Cardiac fibroblast (primary cell): ENCODE measurements at places on chromosomes 1 and 21.

DNA sequence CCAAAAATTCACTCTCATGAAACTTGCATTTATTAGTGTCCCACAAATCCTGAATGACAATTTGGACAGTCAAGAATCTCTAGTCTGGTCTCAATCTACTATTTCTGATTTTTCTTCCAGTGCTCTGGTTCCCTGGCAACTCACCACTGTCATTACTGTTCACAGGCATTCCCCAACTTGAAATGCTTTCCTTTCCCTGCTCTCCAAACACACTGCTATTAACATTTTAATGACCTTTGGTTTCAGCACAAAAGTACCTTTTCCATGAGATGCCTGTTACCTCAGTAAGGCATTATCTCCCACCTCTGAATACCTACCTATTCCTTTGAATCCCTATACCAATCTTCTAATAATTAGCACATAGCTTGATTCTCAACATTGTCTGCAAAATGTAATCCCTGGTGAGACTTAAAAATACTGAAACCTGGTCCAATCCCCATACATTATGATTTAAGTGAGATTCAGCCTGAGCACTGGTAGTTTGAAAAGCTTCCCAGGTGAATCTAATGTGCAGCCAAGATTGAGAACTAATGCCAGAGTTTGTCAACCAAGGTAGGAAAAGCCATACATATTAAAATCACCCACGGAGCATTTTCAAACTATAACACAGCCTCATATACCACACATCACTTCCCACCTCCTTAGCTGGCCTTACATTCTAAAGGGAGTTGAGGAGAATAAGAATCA lies 11.7 kb upstream of the ANGPTL3 start:
- no peak for DNase-seq

- no peak for DNase-seq
Observed at GRCh38 chr21:27145134-27145798, 178.4 kb upstream of the ADAMTS5 start.

GRCh38 chr1:82318921-82319320 lies 518.2 kb downstream of the ADGRL2 start:
- DNase-seq: peak; percentile 39

GRCh38 chr1:219965285-219966070 lies 37.1 kb upstream of the SLC30A10 start:
- no peak for DNase-seq

GRCh38 chr1:41813226-41813625 lies 105.5 kb downstream of the HIVEP3 start:
- DNase-seq: no peak

GRCh38 chr1:172375211-172375631 lies 45.3 kb upstream of the C1orf105 start:
- DNase-seq: no peak

DNA sequence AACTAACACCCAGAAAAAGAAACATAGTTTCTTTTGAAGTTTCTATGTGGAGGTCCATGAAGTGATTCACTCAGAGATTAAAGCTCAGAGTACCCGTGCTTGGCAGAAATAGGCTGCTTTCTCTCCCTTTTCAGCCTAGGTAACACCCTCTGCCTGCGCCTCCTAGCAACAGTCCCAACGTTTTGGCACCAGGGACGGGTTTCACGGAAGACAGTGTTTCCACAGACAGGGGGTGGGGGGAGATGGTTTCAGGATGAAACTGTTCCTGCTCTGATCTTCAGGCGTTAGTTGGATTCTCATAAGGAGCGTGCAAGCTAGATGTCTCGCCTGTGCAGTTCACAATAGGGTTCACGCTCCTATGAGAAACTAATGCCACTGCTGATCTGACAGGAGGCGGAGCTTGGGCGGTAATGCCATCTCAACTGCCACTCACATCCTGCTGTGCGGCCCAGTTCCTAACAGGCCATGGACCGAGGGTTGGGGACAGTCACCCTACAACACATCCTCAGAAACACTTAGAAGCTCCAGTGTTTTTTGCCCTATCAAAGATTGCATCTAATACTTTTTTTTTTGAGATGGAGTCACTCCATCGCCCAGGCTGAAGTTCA lies 53.2 kb downstream of the CHML start:
- no peak for DNase-seq

- DNase-seq: peak; percentile 14
Observed at GRCh38 chr1:42674682-42675081, 7.5 kb upstream of the YBX1 start.

DNA sequence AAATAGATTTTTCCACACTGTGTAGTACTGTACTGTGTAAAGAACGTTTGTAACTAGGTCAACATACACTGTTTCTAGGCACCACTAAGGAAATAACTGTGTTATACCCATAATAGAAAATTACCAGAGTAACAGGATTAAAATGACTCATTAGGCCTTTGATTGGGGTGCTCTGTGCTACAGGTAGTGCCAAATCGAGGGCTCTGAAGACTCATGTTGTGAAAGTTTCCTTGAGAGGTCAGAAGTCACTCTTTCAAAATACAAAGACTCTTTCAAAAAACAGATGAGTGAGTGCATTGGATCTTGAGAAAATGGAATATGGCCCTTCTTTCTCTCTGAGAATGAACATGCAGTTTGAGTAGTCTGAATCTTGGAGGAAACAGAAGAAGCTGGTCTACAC lies 143.0 kb downstream of the MRPL39 start:
- DNase-seq: no peak

GRCh38 chr1:162716123-162716522 lies 74.4 kb upstream of the HSD17B7 start:
- DNase-seq: peak; percentile 32

DNA sequence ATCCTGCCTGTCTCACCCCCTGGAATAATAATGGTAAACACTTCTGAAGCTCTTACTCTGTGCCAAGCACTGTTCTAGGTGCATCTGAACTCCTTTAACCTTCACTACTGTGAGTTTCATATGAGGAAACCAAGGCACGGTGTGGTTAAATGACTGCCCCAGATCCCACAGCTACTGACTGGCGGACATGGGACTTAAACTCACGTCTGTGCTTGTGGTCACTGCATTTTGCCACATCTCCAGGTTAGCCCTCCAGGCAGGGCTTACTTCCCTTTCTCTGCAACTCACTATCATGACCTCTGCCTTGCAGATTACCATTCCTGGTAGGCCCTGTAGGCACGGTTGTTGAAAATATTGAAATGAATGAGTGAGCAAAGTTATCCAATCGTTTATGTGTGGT lies 83.4 kb downstream of the ADSS2 start:
- DNase-seq: no peak

DNA sequence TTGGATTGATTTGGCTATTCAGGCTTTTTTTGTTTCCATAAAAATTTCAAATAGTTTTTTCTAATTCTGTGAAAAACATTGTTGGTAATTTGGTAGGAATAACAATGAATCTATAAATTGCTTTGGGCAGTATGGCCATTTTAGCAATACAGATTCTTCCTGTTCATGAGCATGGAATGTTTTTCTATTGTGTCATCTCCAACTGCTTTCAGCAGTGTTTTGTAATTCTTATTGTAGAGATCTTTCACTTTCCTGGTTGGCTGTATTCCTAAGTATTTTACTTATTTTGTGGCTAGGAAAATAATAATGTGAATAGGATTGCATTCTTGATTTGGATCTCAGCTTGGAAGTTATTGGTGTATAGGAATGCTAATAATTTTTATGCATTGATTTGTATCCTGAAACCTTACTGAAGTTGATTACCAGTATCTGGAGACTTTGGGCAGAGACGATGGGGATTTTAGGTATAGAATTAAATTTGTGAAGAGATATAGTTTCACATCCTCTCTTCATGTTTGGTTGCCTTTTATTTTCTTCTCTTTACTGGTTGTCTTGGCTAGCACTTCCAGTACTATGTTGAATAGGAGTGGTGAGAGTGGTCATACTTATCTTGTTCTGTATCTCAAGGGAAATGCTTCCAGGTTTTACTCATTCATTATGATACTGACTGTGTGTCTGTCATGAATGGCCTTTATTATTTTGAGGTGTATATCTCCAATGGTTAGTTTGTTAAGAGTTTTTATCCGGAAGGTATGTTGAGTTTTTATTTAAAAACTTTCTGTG lies 57.3 kb downstream of the DRAM2 start:
- DNase-seq: peak; percentile 11

- no peak for DNase-seq
Observed at GRCh38 chr1:88191917-88192316, 492.2 kb upstream of the PKN2 start.

DNA sequence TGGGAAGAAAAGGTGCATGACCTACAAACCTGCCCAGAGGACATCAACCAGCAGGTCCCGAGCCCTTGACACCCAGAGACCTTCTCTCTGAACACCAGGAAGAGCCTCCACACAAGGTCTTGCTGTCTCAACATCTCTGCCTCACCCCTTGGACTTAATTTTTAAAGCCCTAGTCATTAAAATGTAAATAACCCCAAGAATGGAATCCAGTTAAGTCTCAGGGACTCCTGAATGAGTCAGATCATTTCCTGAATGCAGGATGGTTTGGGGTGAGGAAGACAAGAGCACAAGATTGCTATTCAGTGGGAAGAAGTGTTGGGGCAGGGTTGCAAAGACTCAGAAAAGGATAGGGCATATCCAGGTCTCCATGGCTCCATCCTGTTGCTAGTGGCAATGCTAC lies 17.8 kb upstream of the GRIK3 start:
- DNase-seq: no peak

GRCh38 chr1:74423471-74423870 lies 88.9 kb downstream of the LRRC53 start:
- DNase-seq: no peak

DNA sequence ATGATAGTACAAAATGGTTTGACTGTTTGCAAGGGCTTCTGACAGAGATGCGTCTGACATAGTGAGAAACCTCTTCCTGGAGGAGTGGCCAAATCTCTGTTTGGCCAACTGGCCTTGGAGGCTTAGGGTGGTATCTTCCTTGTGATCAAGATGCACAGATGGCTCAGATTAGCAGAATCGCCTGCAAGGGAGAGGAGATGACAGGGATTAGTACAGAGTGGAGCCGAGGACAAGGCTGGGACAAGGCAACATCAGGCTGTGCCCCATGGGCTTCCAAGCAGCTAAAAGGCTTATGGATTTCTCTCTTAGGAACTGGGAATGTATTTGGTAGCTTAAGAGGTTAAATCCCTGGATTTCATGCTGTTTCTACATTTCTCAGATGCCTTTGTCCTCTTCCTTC lies 379.1 kb downstream of the SIPA1L2 start:
- no peak for DNase-seq

GRCh38 chr1:3072391-3073185 lies 3.6 kb downstream of the PRDM16 start:
- DNase-seq: no peak

DNA sequence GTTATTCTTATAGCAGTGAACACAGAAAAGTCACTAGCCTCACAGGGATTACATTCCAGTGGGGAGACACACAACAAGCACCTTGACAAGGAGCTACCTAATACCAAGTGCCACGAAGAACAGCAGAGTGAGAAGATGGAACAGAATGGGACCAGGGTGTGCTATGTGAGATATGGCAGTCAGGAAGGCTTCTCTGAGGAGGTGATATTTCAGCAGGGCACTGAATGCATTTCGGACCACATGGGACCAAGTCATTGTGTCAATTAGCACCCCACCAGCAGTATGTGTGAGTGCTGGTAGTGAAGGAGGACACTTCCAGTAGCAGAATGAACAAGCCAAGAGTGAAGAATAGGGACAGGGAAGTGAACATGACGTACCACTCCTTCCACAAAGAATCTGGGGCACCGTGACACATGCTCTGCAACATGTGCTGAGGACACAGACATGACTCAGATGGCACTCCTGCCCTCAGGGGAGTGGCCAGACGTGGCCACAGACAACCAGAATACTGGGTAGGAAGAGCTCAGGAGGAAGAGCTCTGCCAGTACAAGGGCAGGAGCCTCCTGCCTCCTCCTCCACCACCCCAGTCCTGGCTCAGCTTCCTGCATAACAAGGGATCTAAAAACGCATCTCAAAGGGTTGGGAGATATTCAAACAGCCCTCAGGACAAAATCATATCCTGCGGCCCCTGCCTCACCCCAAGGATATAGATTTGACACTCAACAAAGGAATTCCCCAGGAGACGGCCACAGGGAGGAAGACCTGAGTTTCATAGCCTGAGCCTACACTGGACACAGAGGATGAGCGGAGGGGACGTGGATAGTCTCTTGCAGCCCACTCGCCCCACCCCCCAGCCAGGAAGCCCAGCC lies 102.5 kb downstream of the TRABD2B start:
- DNase-seq: peak; percentile 3

- peak; percentile 75 for DNase-seq
Observed at GRCh38 chr1:178126741-178127185, 32.9 kb downstream of the RASAL2 start.

GRCh38 chr1:179757933-179758332 lies 14.8 kb downstream of the FAM163A start:
- no peak for DNase-seq

DNA sequence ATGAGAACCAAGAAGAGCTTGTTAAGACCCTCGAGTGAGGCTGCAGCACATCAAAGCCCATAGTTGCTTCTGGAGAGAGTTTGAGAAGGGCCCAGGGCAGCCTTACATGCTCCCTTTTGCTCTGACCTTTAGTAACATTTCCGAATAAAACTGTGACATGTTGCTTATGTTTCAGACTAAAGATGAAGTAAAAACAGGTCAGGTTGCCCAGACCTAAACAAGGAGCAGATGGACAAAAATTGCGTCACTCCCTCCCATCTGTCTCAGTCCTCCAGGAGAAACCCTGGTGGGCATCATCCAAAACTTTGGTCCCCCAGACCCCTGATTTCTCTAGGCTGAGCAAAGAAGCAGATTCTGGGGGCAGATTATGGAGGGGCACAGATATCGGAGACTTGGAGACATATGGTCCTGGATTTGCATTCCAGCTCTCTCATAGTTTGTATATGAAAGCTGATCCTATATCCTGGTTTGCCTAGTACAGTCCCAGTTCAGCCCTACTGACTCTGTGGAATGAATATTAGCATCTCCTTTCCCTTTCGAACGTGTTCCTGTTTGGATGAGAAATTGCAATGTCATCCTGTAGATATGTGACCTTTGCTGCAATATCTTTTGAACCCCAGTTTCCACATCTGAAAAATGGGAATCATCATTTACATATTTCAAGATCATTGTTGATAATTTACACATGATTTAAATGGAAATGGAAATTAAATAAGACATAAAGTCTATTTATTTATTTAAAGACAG lies 304.9 kb upstream of the USP24 start:
- no peak for DNase-seq

GRCh38 chr1:19206947-19207346 lies 3.1 kb downstream of the UBR4 start:
- no peak for DNase-seq
